GM12864 (cell line): ENCODE measurements at places on chromosomes 7 and 10.

DNA sequence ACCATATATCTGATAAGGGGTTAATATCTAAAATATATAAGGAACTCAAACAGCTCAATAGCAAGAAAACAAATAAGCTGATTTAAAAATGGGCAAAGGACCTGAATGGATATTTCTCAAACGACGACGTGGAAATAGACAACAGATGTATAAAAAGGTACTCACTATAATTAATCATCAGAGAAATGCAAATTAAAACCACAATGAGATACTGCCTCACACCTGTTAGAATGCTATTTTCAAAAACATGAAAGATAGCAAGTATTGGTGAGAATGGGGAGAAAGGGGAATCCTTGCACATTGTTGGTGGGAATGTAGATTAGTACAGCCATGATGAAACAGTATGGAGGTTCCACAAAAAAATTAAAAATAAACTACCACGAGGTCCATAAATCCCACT is 163.2 kb downstream of the DKK1 start:
- no peak for DNase-seq

DNA sequence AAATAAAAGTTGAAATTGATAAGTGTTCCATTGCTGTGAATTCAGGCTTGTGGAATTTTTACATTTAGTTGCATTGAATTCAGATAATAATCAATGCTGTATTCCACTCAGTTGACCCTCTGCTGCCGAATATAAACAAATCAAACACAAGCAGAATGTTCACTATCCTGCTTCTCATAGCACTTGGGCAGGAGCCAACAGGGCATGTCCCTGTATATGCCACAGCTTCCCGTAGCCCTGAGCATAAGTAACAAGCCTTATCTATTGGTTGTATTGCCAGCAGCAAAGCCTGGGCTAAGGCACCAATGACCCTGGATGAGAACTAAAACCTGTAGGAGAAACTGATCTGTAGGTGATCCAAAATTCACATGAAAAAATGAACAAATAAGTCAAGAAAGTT is 145.9 kb downstream of the ARHGAP12 start:
- DNase-seq = no peak

DNA sequence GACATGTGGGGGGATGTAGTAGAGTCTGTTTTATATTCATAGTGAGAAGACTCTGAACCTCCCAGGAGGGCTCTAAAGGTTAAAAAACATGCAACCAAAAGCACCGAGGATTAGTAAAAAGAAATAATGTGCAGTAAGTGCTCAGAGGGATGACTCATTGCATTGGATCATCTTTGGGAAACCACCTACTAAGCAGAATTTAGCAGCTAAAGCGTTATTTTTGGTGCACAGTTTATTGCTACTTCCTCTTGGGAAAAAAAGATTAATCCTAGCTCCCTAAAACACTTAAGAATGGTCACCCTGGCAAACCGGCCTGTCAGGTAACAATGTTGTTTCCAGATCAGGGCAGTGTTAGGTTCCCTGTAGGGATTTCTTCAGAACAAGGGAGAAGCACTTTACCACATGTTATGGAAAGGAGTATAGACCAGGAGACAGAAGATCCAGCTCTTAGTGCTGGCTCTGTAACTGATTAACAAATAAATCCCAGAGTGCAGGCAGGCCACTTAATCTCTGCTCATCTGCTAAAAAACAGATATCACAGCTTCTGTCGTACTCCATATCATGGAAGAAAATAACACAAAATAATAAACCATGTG is 44.8 kb upstream of the FAM133B start:
- DNase-seq = peak; percentile 52

- DNase-seq = no peak
These were observed 52.6 kb upstream of the BET1 start for GRCh38 chr7:94056796-94057207.
